ENCODE measurements at places on chromosomes 11 and 22.

- DNase-seq = no peak
Observed at GRCh38 chr22:48575618-48576332, 1251.9 kb downstream of the BRD1 start.

DNA sequence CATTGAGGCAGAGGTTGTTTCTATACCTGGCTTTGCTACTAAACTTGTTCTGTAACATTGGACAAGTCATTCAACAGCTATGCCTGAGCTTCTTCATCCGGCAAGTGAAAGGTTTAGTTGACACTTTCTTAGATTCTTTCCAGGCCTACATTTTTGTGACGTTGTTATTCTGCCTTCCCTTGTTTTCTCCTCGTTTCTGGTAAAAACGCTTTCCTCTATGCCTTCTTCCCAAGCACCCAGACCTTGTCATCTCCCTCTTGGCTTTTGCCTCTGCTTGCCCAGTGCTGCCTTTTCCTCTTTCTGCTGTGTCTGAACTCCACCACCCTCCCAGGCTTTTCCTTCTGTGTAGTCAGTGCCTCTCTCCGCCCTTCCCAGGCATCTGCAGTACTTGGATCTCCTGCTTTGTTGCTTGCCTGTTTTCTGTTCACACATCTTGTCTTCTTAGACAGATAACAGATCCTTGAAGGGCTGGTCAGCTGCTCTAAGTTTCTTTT is 1.4 kb upstream of the AMOTL1 start:
- no peak for DNase-seq

- DNase-seq = no peak
Observed at GRCh38 chr11:70525466-70525865, 127.1 kb downstream of the CTTN start.

- no peak for DNase-seq
Observed at GRCh38 chr22:49290711-49291110, 537.0 kb downstream of the BRD1 start.

- DNase-seq = peak; percentile 3
Observed at GRCh38 chr11:112795142-112795815, 165.9 kb upstream of the NCAM1 start.

DNA sequence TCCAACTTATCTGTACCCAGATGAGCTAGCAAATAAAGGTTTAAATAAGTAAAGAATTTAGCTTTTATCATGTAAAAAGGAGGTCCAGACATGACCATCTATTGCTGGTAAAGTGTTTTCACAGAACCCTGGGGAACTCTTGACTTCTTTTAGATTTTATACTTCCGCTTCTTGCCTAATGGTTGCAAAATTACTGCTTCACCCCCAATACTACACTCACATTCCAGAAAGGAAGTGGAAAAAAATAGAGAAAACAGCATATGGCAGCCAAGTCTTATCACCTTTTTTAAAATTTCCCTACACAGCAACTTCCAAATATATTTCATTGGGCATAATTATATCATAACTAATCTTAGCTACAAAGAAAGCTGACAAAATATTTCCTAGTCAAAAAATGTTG is 12.1 kb downstream of the BBOX1 start:
- no peak for DNase-seq

DNA sequence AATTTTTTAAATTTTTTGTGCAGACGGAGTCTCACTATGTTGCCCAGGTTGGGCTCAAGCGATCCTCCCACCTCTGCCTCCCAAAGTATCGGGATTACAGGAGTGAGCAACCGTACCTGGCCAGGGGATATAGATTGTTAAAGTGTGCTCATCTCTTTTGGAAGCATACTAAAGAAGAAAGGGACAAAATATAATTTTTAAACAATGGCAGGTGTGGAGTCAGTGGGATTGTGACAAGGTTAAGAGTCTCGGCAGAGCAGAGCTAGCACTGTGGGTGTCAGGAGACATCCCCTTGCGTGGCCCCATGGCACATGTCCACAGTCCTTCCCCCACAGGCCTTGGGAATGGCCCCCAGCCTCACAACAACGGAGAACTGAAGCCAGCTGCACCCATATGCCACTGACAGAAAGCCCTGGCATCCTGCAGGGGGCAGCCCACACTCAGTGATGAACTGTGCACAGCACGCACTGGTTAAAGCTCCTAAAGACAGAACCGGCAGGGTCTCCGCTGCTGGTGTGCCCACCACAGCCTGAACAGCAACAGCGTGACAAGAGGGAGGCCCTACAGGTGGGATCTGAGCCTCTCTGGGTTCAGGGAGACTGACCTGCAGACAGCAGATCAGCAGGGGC is 29.9 kb downstream of the SERPIND1 start:
- DNase-seq = peak; percentile 19

DNA sequence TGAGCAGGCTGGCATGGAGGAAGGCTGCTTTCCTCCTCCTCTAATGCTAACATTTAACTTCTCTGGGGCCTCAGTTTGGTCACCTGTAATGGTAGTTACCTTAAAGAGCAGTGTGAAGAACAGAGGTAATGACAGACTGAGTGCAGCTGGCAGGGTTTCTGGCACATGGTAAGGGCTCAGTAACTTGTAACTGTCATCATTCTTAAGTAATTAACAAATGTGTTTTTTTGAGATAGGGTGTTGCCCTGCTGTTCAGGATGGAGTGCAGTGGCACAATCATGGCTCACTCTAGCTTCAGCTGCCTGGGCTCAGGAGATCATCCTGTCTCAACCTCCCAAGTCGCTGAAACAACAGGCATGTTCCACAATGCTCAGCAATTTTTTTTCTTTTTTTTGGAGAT is 242.0 kb upstream of the SYN3 start:
- DNase-seq = no peak
